ENCODE measurements at places on chromosomes 6 and 20.

DNA sequence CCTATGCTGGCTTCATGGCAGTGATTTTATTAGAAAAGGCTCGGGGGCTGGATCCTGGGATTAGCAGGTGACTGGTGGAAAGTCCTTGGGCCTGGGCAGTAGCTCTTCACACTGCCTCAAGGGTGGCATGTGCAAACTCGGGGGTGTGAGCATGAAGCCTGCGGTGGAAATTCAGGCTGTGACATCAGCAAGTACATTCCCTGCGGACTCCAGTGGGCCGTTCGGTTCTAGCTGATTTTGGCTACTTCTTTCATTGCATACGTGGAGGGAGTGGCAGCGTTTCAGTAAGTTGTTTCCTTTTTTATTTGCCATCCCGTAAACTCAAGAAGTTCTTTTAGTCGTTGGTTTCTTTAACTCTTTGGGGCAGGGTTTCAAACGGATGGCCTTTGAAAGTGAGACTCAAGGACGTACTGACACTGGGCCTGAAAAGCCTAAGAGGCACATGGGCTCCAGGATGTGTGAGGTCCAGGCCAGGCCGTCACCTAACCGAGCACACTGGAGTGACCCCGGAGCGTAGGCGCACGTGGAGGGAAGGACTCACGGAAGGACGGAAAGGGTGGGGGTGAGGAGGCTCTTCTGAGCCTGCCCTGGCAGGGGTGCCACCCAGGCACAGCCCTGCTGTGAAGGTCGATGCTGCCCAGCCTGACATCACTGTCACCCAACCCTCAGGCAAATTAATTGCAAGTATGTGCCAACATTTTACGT is 104.0 kb upstream of the FRMD1 start:
- DNase-seq, result no peak

DNA sequence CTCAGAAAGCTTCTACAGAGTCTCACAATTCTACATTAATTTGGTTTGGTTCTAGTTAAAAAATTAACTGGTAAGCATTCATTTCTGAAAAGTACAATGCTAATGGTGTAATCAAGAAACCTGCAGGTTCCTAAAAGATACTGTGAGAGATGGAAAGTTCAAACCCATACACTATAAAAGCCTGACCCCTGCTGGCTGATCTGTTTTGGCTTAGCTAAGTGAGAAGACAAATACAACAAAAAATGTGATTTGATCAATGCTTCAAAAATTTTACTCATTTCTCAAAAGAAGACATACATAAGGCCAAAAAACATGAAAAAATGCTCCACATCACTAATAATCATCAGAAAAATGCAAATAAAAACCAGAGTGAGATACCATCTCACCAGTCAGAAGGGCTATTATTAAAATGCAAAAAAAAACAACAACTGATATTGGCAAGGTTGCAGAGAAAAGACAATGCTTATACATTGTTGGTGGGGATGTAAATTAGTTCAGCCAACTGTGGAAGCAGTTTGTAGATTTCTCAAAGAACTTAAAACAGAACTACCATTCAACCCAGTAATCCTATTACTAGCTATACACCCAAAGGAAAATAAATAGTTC is 102.8 kb downstream of the MOXD1 start:
- no peak for DNase-seq

DNA sequence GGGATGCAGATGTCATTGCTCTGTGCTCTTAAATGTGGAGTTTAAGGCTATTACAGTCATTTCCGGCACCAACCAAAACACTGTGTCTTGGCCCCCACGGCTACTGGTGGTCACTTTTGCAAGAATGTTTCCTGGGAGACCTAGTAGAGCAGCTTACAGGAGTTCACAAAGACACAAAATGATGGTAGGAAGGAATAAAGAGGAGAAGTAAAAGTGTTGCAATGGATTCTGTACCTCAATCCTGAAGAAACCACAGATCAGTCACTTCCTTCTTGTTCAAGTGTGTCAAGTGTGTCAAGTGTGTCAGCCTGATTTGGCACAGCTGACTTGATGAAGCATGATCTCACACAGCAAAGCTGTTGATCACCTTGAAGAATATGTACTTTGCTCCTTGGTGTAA is 344.0 kb downstream of the PLCB1 start:
- no peak for DNase-seq

DNA sequence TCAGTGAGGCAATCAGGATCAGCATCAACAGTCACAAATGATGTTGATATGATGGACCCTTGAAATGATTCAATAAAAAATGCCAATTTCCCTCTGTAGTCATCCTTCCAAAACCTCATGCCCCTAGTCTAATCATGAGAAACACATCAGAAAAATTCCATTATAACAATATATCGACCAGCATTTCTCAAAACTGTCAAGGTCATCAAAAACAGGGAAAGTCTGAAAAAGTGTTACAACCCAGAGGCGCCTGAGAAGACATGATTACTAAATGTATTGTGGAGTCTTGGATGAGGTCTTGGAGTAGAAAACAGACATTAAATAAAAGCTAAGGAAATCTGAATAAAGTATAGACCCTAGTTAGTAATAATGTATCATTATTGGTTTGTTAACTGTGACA is 133.8 kb downstream of the SLC35B3 start:
- DNase-seq, result no peak

DNA sequence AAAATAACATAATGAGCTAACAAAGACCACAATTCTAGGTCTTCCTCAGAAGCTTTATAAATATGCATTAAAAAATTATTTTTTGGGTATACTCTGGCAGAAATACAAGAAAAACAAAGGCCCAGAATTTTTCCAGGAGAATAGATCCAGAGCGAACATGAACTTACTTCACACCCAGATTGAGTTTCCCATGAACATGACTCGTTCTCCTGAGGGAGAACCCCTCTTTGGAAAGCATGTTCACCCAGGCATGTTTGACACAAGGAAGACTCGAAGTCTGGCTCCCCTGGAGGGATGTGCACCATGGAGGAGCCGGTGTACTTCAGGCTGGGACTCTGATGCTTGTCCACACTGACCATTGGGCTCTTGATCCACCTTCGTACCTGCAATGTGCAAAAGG is 56.1 kb downstream of the SGK1 start:
- DNase-seq, result no peak

GRCh38 chr20:5969348-5969935 is 19.0 kb downstream of the MCM8 start:
- DNase-seq, result no peak

DNA sequence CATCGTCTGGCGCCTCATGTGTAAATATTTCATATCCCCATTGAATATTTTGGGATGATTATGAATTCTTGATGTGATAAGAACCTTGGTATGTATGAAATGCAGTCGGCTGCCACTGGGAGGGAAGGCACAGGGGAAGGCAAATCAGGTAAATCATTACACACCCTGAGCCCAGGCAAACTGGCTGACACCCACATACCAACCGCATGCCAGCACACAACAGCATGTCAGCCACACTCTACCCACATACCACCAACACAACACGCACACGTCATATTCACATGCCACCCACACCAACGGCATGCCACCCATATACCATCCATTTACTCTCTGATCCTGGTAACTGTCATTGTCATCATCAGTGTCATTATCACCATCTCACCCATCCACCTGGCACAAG is 28.3 kb upstream of the MDGA1 start:
- DNase-seq, result no peak

GRCh38 chr6:42326248-42326647 is 108.6 kb upstream of the MRPS10 start:
- DNase-seq, result no peak

GRCh38 chr20:46277602-46278001 is 30.7 kb downstream of the CDH22 start:
- DNase-seq, result no peak

GRCh38 chr6:151087861-151088598 is 151.7 kb upstream of the AKAP12 start:
- DNase-seq, result no peak

GRCh38 chr6:38517005-38517404 is 122.7 kb downstream of the BTBD9 start:
- no peak for DNase-seq

DNA sequence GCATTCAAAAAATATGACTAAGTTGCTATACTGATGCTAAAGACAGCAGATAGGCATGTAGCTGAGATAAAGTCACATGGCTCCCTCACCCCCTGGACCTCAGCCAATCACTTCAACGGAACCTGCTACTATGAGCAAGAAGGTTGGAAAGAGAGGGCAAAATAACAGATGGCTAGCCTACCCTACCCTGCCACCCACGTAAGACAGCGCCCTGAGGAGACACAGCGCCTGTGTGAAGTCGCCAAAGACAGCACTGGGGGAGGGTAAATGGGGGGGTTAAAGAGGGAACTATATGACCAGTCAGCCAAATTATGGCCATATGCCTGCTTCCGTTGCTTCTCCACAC is 163.2 kb downstream of the RALGAPA2 start:
- no peak for DNase-seq

DNA sequence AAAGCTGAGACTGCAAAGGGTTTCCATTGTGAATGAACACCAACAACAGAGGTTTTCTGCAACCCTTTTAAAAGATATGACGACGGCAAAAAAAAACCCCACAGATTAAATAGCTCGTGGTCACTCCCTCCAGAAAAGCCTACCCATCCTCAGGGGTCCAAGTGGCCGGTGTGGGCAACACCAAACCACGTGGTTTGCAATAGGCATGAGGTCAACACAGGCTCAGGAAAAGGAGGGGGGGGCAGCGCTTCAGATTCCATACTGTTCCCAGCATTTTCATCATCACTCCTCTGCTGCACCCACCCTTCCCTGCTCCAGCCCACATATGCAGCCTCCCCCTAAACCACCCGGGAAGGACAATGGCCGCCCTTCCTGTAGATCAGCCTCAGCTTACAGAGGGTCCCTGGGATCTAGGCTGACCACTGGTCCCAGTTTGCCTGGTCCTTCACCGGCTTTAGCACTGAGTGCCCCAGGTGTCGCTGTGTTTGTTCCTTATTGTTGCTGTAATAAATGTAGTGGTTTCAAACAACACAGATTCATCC is 122.8 kb upstream of the PHACTR3 start:
- no peak for DNase-seq

DNA sequence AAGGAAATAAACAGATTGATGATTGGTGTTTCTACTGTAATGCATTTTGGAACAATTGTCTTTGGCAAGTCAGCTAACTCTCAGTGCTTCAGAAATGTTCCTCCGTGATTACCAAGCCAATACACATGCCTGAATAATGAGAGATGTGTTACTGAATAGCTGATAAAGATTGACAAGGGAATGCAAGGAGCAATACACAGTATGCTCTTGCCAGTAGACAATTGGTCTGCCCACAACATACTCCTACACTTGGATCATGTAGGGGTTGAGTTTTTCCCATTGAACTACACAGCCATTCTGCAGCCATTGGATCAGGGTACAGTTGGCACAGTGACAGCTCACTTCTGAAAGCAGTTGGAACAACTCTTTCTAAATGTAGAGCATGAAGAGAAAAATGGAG is 5.6 kb upstream of the GJB7 start:
- no peak for DNase-seq

DNA sequence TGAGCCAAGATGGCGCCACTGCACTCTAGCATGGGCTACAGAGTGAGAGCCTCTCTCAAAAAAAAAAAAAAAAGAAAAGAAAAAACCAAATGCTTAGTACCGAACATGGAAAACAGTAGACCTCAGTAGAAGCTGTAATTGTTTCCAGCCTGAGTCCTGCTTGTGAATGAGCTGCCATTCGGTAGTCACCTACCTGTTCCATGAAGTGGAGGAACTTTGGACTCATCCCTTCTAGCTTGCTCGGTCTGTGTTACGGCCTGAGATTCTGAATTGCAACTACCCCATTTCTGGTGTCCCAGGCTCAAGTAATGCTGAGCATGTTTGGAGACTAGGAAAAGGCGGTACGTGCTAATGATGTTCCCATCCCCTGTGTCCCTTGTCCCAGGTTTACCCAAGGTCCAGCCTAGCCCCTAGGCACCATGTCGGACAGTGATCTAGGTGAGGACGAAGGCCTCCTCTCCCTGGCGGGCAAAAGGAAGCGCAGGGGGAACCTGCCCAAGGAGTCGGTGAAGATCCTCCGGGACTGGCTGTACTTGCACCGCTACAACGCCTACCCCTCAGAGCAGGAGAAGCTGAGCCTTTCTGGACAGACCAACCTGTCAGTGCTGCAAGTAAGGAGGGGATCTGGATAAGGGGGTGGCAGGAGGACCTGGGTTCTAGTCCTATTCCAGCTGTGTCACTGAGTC is 5.1 kb downstream of the TGIF2 start:
- no peak for DNase-seq

- DNase-seq, result no peak
These were observed 5.3 kb downstream of the CDKN1A start for GRCh38 chr6:36683656-36684446.

DNA sequence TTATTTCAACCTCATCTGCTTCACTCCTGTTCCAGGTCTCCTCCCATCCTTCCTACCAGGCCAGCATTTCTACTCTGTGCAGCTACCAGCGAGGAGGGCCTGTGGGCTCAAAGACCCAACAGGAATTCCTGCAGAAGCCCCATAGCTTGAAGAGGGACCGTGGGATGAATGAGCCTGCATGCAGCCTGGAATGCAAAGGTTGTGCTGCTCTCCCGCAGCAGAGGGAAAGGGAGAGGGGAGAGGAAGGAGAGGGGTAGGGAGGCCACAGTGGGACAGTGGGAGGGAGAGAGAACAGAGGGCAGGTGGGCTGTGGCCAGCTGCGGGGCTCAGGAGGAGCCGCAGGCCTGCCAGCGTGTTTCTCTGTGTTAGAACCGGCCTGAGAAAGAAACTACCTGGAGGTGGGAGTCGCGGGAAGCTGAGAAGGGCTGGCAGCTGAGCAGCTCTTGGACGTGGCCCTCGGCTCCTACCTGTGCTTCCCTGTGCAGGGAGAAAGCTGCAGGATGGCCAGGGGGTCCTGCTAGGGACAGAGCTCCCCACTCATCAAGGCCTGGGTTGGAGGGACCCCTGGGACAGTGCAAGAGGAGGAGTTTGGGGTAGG is 66.1 kb upstream of the MLN start:
- DNase-seq, result no peak

GRCh38 chr6:78713564-78713963 is 153.8 kb upstream of the IRAK1BP1 start:
- no peak for DNase-seq

GRCh38 chr6:127030836-127031235 is 87.6 kb upstream of the RSPO3 start:
- DNase-seq, result no peak

- no peak for DNase-seq
These were observed 117.1 kb downstream of the GRM4 start for GRCh38 chr6:34028691-34029360.

DNA sequence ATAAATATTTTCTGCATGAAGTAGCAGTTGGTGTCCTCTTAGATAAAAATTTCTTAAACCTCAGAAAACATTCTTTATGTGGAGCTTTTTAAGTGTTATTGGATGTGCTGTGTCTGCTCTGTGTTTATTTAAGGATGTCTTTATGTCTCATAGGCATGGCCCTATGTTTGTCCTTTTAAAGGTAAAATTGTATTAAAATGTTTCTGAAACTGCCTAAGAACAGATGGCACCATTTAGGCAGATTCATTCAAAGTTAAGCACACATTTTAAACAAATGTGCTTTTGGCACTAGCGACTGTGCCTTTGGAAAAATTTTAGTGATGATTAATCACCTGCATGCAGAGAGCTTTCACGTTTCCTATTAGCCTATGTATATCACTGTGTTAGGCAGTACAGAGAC is 125.2 kb downstream of the KIF6 start:
- DNase-seq, result no peak

Measured in activated gamma-delta T cell (primary cell).